ENCODE measurements at places on chromosomes 13 and 19. TPM values are rescaled to one million over a fixed set of nuclear protein-coding genes. Genes with fewer than 3 reads are reported as not detected.

GRCh38 chr13:75636436-75637180 is 478 bp downstream of the LMO7 start:
- DNase-seq = peak; percentile 62
- peak overlapping the region; percentile 87 for H3K4me3 ChIP-seq
- H3K27me3 ChIP-seq = peaks cover 4% of the 10 kb centered on the region
- H3K27ac ChIP-seq = peak overlapping the region; percentile 74

GRCh38 chr13:21957833-21958232 is 287.0 kb downstream of the FGF9 start:
- H3K4me1 ChIP-seq = no peaks in the 10 kb centered on the region
- H3K27me3 ChIP-seq = no peaks in the 10 kb centered on the region
- no peak overlapping the region for H3K4me3 ChIP-seq
- H3K27ac ChIP-seq = no peak overlapping the region
- no peak for DNase-seq

The MIER2 gene
- total RNA-seq = 39.4 TPM

The PSG5 gene
- not detected for total RNA-seq

DNA sequence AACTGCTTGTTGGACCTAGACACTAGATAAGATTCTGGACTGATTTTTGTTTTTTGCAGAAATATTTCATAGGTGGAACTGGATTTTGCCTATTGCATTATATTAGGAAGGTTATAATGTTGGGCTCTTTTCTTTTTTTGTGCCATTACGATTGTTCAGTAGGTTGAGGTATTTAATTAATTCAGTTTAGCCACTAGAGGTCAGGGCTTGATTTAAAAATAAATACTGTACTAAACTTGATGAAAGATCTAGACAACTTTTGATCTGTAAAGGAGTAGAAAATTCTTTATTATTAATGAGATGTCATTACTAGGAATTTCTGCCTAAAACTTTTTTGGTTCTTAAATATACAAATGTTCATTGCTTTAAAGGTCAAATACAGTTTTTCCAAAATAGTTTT is 15.2 kb upstream of the SUPT20H start:
- no peak for DNase-seq
- H3K4me3 ChIP-seq = no peak overlapping the region
- no peaks in the 10 kb centered on the region for H3K36me3 ChIP-seq
- H3K4me1 ChIP-seq = no peaks in the 10 kb centered on the region

The ZNF569 gene
- 5.5 TPM for total RNA-seq

GRCh38 chr19:55688422-55689218 is 13.6 kb downstream of the EPN1 start:
- H3K4me3 ChIP-seq = no peak overlapping the region
- peaks cover 10% of the 10 kb centered on the region for H3K4me1 ChIP-seq
- no peak overlapping the region for H3K27ac ChIP-seq
- no peaks in the 10 kb centered on the region for H3K27me3 ChIP-seq
- peak; percentile 36 for DNase-seq
- H3K36me3 ChIP-seq = peaks cover 98% of the 10 kb centered on the region

GRCh38 chr13:44758630-44759383 is 182.7 kb upstream of the TSC22D1 start:
- no peaks in the 10 kb centered on the region for H3K27me3 ChIP-seq
- peaks cover 6% of the 10 kb centered on the region for H3K4me1 ChIP-seq

- H3K4me3 ChIP-seq = no peak overlapping the region
- no peaks in the 10 kb centered on the region for H3K36me3 ChIP-seq
- peak overlapping the region; percentile 48 for H3K27ac ChIP-seq
Measured at GRCh38 chr19:11152318-11153062, 3.1 kb downstream of the SPC24 start.

The PEAK3 gene
- 7.5 TPM for total RNA-seq

The CKM gene
- total RNA-seq = 0.24 TPM

The OR7C1 gene
- total RNA-seq = 0.18 TPM

The KLK2 gene
- total RNA-seq = not detected

- H3K4me1 ChIP-seq = no peaks in the 10 kb centered on the region
- no peak for DNase-seq
- H3K36me3 ChIP-seq = no peaks in the 10 kb centered on the region
- no peaks in the 10 kb centered on the region for H3K27me3 ChIP-seq
- no peak overlapping the region for H3K4me3 ChIP-seq
Measured at GRCh38 chr13:103517768-103518102, 451.5 kb upstream of the SLC10A2 start.

DNA sequence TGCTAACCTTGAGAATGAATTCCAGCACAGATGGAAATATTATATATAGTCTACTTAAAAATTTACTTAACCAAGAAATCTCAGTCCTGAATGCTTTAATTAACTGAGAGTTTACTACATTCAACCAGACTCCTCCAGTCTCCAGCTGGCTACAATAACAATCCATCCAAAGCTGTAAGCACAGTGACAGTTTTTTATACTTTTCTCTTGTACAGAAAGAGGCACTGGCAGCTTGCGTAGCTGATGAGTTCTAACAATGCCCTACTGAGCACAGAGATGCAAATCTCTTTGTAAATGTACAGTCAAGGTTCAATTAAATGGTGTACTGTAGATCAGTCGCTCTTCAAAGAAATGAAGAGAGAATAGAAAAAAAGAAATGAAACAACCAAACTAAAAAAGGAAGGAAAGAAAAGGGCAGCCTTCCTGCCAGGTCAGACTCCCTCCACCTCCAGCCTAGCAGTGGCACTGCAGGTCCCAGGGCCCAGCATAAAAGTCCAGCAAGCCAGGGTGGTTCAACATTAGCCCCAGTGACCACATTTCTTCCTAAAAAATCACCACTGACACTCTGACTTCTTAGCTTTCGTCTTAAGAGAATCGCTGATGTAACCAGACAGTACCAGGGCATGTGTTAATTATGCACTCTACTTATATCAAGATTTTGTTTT is 88.4 kb downstream of the SACS start:
- H3K4me3 ChIP-seq = no peak overlapping the region
- no peaks in the 10 kb centered on the region for H3K4me1 ChIP-seq
- no peak overlapping the region for H3K27ac ChIP-seq
- H3K27me3 ChIP-seq = no peaks in the 10 kb centered on the region
- no peak for DNase-seq

The SYCN gene
- total RNA-seq = not detected

- no peaks in the 10 kb centered on the region for H3K36me3 ChIP-seq
- DNase-seq = no peak
- peaks cover 7% of the 10 kb centered on the region for H3K4me1 ChIP-seq
- no peak overlapping the region for H3K4me3 ChIP-seq
Measured at GRCh38 chr13:23642110-23642509, 71.9 kb downstream of the TNFRSF19 start.

The HNRNPM gene
- 152 TPM for total RNA-seq

DNA sequence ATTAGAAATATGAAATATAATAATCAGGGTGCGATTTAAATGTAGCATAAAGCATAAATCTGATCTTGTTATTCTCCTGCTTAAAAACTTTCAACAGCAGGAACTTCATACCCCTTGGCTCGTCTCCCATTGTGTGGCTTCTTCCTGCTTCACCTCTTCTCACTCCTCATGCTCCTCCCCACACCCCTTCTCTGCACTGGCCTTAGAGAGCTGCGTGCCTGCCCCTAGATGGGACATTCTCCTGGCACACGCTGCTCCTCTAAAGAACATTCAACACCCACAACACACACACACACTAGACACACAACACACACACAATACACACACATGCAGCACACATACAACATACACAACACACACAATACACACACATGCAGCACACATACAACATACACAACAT is 104.6 kb upstream of the RAP2A start:
- H3K4me3 ChIP-seq = no peak overlapping the region
- H3K27me3 ChIP-seq = no peaks in the 10 kb centered on the region

DNA sequence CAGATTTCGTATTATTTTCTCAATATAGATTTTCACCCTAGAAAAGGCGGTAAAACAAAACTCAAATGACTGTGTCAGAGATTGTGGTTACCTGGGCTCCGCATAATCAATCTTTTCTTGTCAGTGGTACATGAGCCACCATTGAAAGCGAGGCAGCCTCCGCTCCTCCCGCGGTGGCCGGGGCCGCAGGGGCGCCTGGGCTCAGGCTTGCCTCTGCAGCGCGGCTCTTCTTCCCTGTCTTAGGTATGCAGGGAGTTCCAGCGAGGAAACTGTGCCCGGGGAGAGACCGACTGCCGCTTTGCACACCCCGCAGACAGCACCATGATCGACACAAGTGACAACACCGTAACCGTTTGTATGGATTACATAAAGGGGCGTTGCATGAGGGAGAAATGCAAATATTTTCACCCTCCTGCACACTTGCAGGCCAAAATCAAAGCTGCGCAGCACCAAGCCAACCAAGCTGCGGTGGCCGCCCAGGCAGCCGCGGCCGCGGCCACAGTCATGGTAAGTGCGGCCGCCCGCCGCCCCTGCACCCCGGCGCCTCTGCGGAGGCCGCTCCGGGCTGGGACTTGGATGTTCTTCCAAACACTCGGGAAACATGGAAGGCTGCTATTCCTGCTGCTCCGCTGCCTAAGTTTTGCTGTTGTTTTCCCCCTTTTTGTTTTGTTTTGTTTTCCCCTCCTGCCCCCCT is 87.3 kb upstream of the RAP2A start:
- peaks cover 5% of the 10 kb centered on the region for H3K4me1 ChIP-seq
- no peak overlapping the region for H3K4me3 ChIP-seq
- no peak for DNase-seq

The ACTMAP gene
- 17.6 TPM for total RNA-seq

The ZNF667 gene
- total RNA-seq = 1.4 TPM

DNA sequence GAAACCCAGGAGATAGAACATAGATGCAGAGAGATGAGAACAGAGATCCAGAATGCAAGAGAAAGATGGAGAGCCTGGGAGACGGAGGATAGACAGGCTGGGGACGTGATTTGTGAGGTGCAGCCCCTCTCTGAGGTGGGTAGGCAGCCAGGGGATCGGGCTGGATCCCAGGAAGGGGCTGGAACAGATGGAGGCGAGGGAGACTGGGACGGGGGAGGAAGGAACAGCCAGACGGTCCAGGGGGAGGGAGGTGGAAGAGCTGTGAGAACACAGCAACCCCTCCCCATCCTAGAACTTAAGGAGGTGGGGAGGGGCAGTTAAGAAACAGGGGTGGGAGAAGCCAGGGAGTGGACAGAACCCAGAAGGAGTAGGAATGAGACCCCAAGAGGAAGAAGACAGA is 3.1 kb downstream of the SLC17A7 start:
- H3K27me3 ChIP-seq = peaks cover 81% of the 10 kb centered on the region
- H3K4me1 ChIP-seq = no peaks in the 10 kb centered on the region
- no peak for DNase-seq
- H3K27ac ChIP-seq = no peak overlapping the region

The TSEN34 gene
- total RNA-seq = 33.8 TPM

DNA sequence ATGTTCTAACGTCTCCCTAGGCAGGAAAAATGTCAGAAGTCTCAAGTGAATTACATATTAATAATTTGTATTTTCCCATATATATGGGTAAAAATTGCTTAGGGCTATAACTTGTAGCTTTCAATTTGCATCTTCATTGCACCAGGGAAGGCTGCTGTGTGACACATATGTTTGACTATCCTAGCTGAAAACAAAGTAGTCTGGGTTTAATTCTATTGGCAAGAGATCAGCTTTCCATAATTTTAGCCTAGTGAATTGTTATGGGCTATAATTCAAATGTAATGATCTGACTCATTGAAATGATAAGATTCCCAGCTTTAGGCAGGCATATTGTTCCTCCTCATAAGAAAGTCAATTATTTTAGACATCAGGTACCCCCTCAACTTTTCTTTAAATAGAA is 553.1 kb downstream of the DCT start:
- H3K27ac ChIP-seq = no peak overlapping the region
- no peak for DNase-seq
- H3K4me1 ChIP-seq = no peaks in the 10 kb centered on the region
- no peak overlapping the region for H3K4me3 ChIP-seq

DNA sequence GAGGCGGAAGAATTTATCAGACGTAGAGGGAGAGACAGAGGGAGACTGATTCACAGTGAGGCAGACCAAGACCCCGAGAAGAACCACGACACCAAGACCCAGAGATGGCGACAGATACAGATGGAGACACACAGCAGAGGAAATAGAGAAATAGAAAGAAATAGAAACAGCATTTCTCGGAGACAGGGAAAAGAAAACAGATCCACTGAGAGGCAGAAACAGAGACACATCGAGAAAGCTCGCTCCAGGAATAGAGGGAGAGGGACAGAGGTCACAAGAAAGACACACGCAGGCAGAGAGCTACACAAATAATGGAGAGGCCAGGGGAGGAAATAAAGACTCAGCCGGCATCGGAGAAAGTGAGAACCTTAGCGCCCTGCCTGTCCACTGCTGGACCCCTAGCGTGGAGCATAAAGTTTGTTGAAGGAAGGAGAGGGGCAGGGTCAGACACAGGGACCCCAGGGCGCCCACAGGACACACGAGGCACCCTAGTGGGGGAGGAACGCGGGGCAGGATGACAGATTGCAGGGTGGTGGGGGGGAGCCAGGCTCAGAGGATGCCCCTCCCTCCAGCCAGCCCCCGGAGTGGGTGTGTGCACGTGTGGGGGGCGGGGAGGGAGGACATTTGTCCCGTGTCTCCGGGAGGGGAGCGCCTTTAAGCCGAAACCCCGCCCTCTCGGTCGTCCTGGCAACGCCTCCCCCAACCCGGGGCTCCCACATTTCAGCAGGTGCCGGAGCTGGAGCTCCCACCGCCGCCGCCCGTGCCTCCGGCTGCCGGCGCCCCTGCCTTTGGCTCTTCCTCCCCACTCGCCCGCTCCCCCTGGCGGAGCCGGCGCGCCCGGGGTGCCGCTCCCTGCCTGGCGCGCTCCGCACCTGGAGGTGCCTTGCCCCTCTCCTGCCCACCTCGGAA is at the start of gene PRKCG:
PRKCG (plus strand) TSS at position 716 of the 909 bp plus-strand sequence. CDS start 298 bp downstream, outside the sequence.
- H3K27me3 ChIP-seq = peaks cover 47% of the 10 kb centered on the region
- no peaks in the 10 kb centered on the region for H3K36me3 ChIP-seq
- peak; percentile 62 for DNase-seq
- peaks cover 23% of the 10 kb centered on the region for H3K4me1 ChIP-seq
- H3K4me3 ChIP-seq = peak within 1 kb of the TSS; percentile 45
- H3K27ac ChIP-seq = no peak within 1 kb of the TSS

- no peaks in the 10 kb centered on the region for H3K27me3 ChIP-seq
- H3K27ac ChIP-seq = no peak overlapping the region
- no peak for DNase-seq
- no peaks in the 10 kb centered on the region for H3K4me1 ChIP-seq
- no peaks in the 10 kb centered on the region for H3K36me3 ChIP-seq
Measured at GRCh38 chr13:62130062-62130970, 714.7 kb upstream of the PCDH20 start.

GRCh38 chr13:114104655-114105520 is 27.5 kb downstream of the RASA3 start:
- no peaks in the 10 kb centered on the region for H3K36me3 ChIP-seq
- H3K27ac ChIP-seq = no peak overlapping the region
- H3K4me3 ChIP-seq = no peak overlapping the region

The NPAS1 gene
- 1.8 TPM for total RNA-seq

DNA sequence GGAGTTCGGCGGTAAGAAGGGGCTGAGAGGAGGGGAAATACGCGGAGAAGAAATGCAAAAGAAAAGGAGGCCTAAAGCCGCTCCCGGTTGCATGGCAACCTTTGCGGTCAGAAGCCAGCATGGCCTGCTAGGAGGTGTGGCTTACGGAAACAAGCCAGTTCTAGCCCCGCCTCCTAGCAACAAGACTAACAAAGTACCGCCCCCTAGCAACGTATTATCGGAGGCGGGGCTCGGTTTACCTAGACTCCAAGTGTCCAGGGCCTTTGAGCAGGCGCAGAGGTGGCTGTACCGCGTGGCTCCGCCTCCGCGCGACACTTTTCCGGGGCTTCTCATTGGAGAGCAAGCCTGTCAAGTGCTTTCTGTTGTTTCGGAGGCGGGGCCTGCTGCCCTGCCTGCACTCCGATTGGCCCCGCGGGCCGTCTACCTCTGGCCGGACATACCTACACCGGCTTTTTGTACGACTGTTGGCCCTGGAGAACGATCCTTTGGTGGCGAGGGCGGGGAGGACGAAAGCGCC is 339 bp upstream of the CYTH2 start:
- H3K27ac ChIP-seq = peak overlapping the region; percentile 99
- no peaks in the 10 kb centered on the region for H3K27me3 ChIP-seq
- peaks cover 38% of the 10 kb centered on the region for H3K36me3 ChIP-seq
- H3K4me3 ChIP-seq = peak overlapping the region; percentile 99

The ATP4A gene
- total RNA-seq = not detected

The SAFB2 gene
- 81.8 TPM for total RNA-seq

The IZUMO2 gene
- total RNA-seq = not detected
